ENCODE measurements at places on chromosomes 12 and 14.

- peak; percentile 53 for DNase-seq
Observed at GRCh38 chr12:2752676-2753371, 41.9 kb upstream of the FKBP4 start.

DNA sequence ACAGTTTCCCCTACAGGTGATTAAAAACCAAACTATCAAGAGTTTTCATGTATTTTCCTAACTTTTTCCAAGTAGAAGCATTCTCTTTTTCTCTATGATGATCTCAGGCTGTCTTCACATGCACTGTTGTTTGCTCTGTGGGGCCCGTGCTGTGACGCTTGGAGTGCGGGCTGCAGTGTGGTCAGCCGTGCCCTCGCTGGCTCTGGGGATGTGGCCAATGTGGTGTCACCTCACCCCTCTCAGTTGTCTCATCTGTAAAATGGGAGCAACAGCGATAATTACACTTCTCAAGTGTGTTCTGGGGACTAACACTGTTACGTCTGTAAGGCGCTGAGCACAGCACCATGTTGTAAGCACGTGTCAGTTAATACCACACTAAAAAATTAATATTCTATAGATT is 28.6 kb downstream of the DDX51 start:
- no peak for DNase-seq

- no peak for DNase-seq
Observed at GRCh38 chr12:132253698-132254480, 75.5 kb downstream of the GALNT9 start.

DNA sequence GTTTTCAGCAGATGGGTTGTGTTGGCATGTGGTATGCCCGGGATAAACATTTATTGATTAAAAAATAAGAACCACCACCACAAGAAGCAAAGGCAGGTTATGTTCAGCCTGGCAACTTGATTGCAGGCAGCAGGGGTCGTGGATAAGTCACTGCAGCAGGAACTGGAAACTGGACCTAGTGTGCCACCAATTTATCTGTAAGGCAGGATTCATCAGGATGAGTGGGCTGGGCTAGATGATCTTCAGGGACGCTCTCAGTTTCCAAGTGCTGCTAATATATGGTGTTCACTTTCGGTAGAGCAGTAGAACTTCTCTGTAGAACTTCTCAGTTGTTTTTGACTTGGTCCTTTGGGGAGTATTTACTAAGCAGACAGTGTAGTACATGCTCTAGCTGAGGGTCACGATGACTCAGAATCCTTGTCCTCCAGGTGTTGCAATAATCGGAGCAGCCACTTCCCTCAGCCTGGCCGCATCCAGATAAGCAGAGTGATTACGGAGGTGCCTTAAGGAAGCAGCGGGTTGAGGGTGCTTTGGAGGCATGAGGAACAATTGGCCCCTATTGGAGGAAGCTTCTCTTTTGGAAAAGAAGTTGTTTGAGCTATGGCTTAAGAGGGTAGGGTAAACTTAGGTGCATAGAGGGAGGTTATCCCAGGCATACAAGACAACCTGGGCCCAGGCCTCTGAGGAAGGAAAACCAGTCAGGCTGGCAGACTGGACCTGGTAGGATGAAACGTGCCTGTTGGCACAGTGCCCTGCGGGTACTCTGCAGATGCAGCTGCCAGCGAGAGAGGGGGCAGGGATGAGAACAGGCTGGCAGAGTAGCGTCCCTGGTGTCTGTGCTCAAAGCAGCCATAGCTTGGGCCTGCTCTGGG is 104.0 kb downstream of the GPR135 start:
- DNase-seq, result peak; percentile 92

DNA sequence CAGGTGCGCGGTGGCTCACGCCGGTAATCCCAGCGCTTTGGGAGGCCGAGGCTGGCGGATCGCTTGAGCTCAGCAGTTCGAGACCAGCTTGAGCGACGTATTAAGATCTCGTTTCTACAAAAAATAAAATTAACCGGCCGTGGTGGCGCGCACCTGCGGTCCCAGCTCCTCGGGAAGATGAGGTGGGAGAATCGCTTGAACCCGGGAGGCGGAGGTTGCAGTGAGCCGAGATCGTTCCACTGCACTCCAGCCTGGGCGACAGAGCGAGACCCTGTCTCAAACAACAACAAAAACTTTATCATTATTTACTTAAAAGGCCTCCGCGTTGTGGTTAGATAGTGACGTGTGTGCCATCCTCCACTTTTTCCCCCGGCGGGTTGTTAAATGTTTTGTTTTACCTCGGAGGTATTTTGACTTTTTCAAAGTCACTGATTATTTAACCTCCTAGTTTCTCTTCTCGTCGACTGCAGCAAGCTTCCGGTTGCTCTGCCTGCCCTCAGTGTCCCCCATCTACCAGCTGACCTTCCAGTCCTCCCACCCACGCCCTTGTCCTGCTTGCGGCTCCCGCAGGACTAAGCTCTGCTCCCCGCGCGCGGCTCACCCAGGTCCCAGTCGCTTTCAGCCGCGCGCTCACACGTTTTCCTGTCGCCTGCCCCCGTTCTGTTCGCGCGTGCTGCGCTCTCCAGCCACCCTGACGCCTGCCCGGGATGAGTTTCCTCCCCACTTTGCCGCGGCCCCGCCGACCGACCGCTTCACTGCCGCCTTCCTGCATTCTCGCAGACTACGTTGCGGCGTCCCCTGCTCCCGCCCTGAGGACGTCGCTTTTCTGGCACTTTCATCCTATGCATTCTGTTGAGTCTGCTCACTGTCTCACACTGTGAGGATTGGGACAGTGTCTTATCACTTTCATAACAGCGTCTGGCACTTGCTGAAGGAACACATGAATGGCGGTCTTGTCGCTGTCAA is 1.2 kb upstream of the SCAF11 start:
- DNase-seq, result peak; percentile 60

DNA sequence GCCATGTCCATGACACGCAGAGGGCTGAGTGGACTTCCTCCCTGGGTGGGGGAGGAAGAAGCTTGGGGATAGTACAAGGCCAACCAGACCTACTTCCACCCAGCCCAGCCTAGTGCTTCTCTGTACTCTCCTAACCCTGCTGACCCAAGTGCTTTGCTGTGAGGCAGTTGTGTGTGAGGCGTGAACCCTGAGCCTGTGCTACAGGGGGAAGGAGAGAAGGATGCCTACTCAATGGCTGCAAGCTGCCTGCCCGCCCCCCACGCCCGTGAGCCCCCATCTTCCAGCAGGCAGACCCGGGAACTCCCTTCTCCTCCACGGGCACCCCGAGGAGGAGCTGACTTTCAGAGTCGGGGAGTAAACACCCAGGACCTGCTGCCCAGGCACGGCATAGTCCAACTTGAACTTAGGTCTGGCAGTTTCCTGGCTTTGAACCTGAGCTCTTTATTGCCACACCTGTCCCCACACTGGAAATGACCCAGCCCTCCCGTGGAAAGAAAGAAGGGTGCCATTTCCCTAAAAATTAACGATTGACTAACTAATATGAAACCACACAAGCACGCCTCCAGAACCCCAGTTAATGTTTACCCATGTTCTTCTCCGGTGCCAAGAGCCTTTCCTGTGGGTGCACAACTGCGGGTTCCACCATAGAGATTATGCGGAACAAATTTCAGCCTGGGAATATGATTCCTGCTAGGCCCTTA is 10.8 kb downstream of the ALDH2 start:
- DNase-seq, result no peak
